ENCODE measurements at places on chromosomes 2 and 18.

DNA sequence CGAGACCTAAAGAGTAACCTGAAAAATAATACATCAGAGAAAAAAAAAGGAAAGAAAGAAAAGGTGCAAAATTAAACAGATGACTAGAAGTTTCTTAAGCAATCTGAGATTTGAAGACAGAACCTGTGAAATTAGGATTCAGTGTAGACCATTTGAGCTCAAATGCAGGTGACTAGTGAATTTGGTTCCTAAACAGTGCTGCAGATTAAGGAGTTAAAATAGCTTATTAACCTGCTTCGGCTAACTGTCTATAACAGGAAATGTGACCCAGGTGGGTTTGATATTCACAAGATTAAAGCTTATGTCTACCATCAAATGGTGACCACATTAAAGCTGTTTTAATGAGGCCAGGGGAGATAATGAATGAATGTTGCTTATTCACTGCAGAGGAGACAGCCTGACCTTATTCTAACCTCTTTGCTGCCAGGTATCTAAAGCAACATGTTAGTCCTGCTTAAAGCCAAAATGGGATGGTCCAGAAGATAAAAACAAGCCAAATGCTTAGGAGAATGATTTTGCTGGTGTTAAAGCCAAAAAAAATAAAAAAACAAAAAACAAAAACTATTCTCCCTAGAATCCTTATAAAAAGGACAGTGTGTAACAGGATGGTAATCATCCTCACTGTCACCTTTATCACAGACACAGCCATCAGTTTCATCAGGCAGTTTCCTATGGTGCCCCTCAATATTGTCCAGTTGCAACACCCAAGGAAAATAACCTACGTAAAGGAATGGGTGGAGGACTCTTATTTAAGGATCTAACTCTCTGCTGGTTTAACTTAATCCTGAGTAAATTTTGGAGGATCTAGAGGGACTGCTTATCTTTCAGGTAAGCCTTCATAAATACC, 769.0 kb upstream of the ZEB2 start:
- H3K27me3 ChIP-seq, result no peaks in the 10 kb centered on the region
- no peaks in the 10 kb centered on the region for H3K36me3 ChIP-seq
- H3K4me1 ChIP-seq, result no peaks in the 10 kb centered on the region

DNA sequence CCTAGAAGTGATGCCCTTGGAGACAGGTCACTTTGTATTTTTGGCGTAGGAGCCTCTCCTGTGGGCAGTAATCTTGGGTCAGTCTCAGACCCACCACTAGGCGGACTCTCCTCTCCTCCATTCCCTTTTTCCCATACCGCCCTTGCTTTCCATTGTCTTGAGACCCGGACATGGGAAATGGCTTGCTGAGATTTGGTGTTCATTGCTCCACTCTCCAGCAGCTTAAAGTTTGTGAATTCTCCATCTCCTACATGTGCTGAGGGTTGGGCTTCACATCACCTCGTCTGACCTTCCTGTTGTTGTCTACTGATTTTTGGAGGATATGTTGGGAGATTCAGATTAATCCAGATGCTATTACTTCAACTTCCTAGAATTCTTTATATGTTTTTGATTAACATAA, 159.2 kb upstream of the RAB12 start:
- no peaks in the 10 kb centered on the region for H3K36me3 ChIP-seq
- H3K27ac ChIP-seq, result no peak overlapping the region
- H3K4me3 ChIP-seq, result no peak overlapping the region
- no peak for DNase-seq
- no peaks in the 10 kb centered on the region for H3K4me1 ChIP-seq

DNA sequence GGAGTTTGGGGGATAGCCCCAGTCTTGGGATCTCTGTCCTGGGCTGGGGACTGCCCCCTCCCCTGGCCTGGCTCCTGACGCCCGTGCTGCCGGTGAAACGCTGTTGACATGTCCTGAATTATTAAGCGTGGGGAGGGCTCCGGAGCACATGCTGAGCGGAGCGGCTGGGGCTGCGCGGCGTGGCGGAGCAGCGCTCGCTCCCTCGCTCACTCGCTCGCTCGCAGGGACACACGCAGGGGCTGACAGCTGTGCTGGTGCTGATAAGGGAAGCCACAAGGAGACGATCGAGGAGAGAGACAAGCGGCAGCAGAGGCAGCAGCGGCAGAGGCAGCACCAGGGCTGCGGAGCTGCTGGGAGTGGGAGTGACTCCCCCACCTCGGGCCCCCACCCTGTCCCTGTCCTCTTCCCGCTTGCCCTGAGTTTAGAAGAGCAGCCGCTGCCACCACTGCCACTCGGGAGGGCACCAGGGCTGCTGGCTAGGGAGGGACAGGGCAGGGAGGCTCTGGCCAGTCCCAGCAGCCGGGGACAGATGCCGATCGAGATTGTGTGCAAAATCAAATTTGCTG, at the start of gene ASIC4:
Gene ASIC4, plus strand, starts transcription at position 287 of the 566 bp plus-strand sequence. Its CDS starts 243 bp downstream, at position 530.
- DNase-seq, result no peak
- no peak within 1 kb of the TSS for H3K4me3 ChIP-seq
- peaks cover 27% of the 10 kb centered on the region for H3K4me1 ChIP-seq
- no peaks in the 10 kb centered on the region for H3K36me3 ChIP-seq
- no peak within 1 kb of the TSS for H3K27ac ChIP-seq

GRCh38 chr2:216002101-216002678, 11.2 kb downstream of the MREG start:
- no peaks in the 10 kb centered on the region for H3K27me3 ChIP-seq
- no peak for DNase-seq
- no peaks in the 10 kb centered on the region for H3K36me3 ChIP-seq
- H3K4me3 ChIP-seq, result no peak overlapping the region

DNA sequence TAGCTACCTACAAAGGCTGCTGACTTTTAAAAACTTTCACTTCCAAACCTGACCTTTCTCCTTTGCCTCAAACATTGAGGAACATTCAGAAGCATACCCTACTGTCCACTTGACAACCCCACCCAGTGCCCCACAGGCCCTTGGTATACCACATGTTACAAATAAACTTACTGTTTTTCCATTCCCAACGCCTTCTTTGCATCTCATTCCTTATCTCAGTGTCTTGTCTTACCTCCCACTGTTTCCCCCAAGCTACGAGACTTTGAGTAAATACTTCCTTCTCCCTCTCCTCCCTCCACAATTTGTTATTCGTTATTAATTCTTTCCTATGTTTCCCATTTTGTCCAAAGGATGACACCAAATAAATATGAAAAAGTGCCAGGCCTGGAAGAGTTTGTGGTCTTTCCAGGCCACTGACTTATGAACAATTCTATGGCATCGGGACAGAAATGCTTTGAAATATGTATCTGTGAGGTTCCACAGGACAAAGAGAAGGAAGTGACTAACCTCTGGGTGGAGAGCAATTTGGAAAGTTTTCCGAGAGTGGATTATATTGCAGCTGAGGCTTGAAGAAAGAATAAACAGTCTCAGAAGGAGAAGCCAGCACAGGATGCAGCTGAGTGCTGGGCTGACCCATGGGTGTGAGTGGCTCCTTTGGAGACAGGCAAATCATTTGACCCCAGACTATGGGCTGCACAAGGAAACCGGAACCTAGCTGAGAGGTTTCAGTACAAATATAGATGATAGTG, 409.0 kb downstream of the LPIN1 start:
- H3K27ac ChIP-seq, result peak overlapping the region; percentile 26
- no peaks in the 10 kb centered on the region for H3K4me1 ChIP-seq
- no peak for DNase-seq
- no peaks in the 10 kb centered on the region for H3K36me3 ChIP-seq

DNA sequence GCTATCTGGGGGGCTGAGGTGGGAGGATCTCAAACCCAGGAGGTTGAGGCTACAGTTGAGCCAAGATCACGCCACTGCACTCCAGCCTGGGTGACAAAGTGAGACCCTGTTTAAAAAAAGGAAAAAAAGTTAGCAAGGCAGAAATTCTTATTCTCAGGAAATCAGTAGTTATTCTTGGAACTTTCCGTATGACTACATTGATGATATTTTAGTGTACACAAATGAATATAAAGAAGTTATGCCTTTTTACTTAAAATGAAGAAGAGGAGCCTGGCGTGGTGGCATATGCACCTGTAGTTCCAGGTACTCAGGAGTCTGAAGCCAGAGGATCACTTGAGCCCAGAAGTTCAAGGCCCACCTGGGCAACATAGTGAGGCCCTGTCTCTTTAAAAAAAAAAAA, 7.4 kb downstream of the SPDYA start:
- H3K4me1 ChIP-seq, result no peaks in the 10 kb centered on the region
- DNase-seq, result no peak
- no peaks in the 10 kb centered on the region for H3K27me3 ChIP-seq
- H3K36me3 ChIP-seq, result no peaks in the 10 kb centered on the region
- H3K4me3 ChIP-seq, result no peak overlapping the region
- H3K27ac ChIP-seq, result no peak overlapping the region
